ENCODE measurements at places on chromosomes 7 and 10.

DNA sequence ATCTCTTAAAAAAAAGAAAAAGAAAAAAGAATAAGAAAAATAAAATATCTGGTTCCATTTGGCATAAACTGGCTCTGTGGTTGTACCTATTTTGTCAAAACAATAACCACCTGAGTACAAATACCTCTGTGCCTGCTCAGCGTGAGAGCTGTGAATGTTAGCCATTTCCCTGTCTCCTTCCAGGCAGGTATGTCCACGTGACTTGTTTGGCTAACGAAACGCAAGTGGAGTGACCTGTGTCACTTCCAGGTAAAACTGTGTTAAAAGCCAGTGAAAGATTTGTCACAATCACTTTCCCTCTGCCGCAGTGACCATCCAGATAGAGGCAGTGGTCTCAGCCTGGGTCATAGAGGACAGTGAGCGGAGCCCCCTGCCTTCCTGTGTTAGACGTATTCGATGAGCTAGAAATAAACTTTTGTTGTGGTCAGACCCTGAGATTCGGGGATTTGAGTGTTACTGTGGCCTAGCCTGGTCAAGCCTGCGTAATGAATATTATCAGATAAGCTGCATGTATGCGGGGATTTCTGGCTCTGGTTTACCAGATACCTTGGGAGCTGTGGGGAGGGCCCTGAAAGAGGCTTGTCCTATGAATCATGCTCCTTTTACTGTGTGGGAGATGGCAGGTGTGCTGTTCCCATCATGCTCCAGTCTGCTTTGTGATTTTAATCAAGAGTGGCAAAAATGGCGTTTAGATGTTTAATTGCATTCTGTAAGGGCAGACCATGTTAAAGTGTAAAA lies 3.8 kb downstream of the PTER start:
- no peak for DNase-seq

DNA sequence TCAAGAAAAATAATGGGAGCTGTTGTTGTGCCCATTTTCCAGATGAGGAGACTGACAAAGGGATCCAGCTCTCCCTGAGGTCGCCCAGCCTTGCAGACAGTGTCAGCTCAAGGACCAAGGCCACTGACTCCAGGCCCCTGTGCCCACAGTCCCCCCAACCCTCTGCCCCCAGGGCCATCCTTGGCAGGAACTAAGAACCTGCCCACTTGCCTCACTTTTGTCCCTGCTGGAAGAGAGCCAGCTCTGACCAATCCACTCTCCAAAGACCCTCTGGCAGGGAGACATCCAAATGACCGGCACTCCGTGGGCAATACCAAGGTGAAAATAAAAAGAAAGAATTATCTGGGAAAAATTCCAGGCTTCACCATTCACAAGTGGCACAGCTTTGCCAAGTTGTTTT lies 101.3 kb downstream of the TCERG1L start:
- no peak for DNase-seq

DNA sequence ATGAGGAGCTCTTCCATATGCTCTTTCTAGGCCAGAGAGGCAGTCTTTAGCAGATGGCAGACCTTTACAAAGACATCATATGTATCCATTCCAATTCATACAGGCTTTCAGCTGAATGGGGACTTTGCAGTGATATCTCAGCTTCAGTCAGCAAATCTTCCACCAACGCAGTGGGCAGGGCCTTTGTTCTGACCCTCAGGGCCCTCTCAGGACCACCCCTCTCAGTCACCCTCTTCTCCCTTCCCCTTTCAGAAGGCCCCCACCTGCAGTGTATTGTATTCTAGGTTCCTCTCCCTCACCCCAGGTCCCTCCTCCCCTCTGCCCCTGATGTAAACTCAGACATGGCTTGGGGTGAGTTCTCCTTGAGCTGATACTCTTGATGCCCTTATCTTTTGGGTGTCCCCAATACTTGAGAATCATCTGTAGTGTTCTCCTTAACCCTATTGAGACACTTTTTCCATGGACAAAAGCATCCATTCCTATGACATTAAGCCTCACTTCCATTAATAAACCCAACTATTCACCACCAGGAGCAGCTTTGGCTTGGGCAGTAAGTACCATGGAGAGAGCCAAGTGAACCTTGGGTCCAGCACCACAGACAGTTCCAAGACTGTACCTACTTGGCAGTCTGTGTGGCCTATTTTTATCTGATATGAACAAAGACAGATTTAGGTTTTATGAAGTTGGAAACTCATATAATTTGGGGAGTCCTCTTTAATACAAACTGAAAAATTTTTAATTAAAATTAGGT lies 62.7 kb downstream of the ADCYAP1R1 start:
- no peak for DNase-seq

GRCh38 chr7:54180796-54181195 lies 361.4 kb upstream of the VSTM2A start:
- DNase-seq = no peak

GRCh38 chr7:134452419-134452838 lies 6.5 kb downstream of the AKR1B1 start:
- DNase-seq = no peak

- DNase-seq = no peak
Measured at GRCh38 chr10:107971411-107971810, 806.9 kb upstream of the SORCS1 start.

- peak; percentile 88 for DNase-seq
Measured at GRCh38 chr10:112314822-112315474, 31.7 kb downstream of the TECTB start.

DNA sequence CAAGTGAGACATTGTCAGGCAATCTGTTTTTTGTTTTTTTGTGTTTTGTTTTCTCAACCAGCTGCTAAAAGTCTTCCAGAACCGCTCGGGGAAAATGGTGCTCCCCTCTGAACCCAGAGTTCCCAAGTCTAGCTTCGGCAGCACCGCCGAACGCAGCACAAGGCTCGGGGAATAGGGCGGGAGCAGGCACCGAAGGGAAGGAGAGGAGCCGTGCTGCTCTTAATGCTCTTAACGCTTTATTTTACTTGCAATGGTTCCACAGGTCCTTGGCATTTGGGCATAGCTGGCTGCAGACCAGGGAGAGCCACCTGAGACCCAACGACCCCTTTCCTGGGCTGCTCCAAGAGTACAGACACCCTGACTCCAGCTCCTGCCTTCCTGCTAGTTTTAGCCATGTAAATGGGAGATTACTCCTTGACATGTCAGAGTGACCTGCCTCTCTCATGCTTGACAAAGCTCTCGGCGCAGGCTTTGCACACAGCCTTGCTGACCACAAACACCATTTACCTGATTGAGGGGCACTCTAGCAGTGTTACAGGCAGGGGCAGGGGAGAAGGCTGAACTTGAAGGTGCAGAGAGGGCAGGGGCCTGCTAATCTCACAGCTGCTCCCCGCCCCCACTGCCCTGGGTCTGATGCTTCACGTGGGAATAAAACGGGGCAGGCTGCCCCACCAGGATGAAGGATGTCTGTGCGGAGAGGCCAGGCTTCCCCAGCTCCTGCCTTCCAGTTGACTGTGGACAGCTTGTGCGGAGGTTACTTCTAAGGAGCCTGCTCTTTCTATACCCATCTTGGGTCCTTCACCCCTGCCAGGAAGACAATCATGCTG lies 58.6 kb upstream of the EFCAB10 start:
- no peak for DNase-seq

- DNase-seq = no peak
Measured at GRCh38 chr10:130623680-130624267, 487.6 kb downstream of the GLRX3 start.

GRCh38 chr10:12950583-12951128 lies 50.9 kb downstream of the CCDC3 start:
- DNase-seq = no peak

DNA sequence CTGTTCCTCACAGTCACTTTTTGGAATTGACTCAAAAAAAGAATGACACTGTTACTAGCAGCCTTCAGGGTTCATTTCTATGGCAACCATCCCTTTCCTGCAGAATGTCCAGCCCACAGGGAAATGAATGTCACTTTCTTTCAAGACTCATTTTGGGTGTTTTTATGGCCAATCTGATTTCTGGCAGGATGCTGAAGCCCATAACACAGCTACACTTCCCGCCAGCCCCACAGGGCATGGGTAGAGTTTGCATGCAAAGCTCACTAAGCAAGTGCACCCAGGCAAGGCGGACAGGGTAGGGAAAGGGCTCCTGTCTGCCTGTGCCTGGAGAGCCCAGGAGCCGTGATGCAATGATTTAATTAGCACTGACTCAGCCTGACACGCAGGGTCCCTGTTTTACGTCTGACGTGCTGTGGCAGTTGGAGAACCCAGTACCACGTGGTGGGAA lies 26.1 kb upstream of the GPAM start:
- no peak for DNase-seq

- peak; percentile 68 for DNase-seq
Measured at GRCh38 chr10:27252267-27253000, 11.8 kb upstream of the ACBD5 start.

DNA sequence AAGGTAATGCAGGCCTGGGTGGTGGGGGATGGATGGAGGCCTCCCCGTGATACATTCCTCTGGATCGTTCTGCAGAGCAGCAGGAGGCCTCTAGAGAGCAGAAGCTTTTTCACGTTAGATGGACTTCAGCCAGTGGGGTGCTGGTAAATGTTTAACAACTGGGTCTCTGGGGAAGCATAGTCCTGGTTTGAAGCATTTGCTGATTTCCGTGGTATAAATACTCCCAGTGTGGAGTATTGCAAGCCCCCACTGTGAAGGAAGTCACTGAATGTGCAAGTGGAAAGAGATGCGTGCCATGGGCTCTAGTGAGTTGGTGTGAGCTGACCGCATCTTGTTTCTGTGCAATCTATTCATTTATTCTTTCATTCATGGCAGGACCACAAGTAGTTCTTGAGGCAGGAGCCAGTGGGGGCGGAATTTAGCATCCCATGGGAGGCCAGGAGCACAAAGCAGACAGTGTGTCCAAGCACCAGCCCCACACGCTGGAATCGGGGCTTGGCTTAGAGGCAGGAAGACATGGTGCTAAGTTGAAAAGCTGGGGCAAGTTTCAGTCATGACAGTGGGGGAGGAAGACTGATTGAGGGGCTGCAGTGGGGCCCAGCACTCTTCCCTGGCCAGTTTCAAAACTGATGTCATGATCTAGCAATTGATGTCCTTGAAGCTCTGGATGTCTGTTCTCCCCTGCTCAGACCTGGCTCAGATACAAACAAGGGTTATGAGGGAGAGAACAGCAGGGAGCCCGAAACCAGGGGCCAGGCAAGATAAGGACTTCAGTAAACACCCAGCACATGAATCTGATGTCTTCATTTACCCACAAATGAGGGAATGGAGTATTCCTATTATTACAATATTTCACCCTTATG lies 280.9 kb upstream of the LYZL1 start:
- DNase-seq = no peak

GRCh38 chr7:5213286-5213645 lies 23.2 kb downstream of the WIPI2 start:
- DNase-seq = no peak

GRCh38 chr7:121560267-121560990 lies 164.3 kb upstream of the FAM3C start:
- no peak for DNase-seq

DNA sequence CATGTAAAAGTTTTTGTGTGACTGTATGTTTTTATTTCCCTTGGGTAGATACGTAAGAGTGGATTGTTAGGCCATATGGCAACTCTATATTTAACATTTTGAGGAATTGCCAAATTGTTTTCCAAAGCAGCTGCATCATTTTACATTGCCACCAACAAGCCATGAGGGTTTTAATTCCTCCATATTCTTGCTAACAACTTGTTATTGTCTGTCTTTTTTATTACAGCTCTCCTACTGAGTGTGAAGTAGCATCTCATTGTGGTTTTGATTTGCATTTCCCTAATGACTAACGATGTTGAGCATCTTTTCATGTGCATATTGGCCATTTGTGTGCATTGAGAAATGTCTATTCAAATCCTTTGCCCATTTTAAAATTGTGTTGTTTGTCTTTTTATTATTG lies 94.9 kb downstream of the CARD11 start:
- no peak for DNase-seq

GRCh38 chr10:27716521-27716920 lies 29.1 kb downstream of the MKX start:
- no peak for DNase-seq

GRCh38 chr7:40586197-40586596 lies 451.4 kb downstream of the SUGCT start:
- DNase-seq = peak; percentile 31

DNA sequence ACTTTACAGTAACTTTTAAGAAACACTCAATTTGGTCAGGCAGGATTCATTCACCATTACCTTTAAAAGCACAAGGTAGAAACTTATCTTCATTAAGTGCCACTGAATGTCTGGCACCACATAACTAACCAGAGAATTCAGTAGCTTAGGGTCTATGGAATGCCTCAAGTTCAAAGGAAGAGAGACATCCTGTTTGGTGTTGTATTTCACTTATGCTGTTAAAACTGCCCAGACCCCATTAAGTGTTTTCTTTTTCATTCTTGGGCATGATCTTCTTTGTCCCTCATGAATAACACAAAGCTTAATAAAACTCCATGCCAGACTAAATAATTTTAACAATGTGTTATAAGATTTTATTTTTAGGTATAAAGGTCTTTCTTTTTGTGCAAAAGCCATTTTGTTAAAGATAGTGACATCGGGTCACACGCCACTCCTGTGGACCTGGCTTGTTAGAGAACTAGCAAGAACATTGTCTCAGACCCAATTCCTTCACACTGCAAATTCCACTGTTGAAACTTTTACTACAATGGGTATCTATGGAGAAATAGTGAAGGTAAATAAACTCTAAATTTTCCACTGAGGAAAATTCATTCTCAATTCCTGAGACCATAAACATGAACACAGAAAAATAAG lies 221.0 kb downstream of the TWIST1 start:
- DNase-seq = no peak

- DNase-seq = no peak
Measured at GRCh38 chr7:107643407-107643806, 17.2 kb upstream of the SLC26A4 start.

GRCh38 chr7:2381881-2382509 lies 21.4 kb upstream of the CHST12 start:
- DNase-seq = no peak

DNA sequence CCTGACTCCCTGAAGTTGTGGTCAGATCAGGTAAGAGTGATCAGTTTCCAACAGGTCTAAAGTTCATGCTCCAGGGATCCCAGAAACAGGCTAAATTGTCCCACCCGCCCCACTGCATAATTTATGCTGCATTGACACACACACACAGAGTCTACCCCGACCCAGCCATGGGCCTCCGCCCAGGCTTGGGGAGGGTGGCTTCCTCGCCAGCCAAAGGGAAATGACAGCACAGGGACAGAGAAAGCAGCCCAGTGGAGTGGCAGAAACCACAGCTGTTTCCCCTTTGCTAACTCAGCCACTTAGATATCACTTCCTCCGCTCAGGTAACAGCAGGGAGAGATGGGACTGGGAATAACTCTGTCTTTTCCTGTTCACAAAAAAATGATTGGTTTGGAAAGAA lies 9.4 kb downstream of the SH3PXD2A start:
- peak; percentile 53 for DNase-seq

DNA sequence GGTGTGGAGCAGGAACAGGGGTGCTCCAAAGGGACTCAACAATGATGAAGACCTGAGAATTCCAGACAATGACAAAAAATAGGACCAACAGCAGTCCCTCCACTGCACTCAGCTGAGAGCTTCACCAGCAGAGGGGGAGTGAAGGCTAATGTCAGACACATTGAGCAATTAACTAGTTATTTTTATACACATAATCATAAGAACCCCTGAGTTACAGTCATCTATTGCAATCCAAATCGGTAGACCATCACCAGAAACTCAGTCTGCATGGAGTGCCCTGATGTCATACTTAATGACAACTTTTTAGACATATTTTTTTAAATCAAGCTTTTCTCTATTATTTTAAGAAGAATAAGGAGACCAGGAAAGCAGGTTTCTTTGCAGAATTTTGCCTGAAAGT lies 30.6 kb upstream of the IKZF1 start:
- peak; percentile 47 for DNase-seq

GRCh38 chr10:122307669-122308416 lies 36.7 kb downstream of the BTBD16 start:
- no peak for DNase-seq

- no peak for DNase-seq
Measured at GRCh38 chr7:81684033-81684432, 85.8 kb downstream of the HGF start.
